Tracheal epithelial cell (primary cell): ENCODE measurements at places on chromosomes 5 and 9. TPM values are rescaled to one million over a fixed set of nuclear protein-coding genes. Genes with fewer than 3 reads are reported as not detected.

The RFX3 gene
- total RNA-seq: 1.2 and 2.1 TPM in 2 replicates

The NMUR2 gene
- total RNA-seq: not detected in 2 replicates

The GPR151 gene
- total RNA-seq: not detected in 2 replicates

The DTWD2 gene
- total RNA-seq: 7.5 and 9.0 TPM in 2 replicates

The SPINK7 gene
- 2.9 and 4.3 TPM in 2 replicates for total RNA-seq

The CCNO gene
- 1.2 and 7.2 TPM in 2 replicates for total RNA-seq

The THBS4 gene
- total RNA-seq: 0.24 and 1.3 TPM in 2 replicates

The KIF4B gene
- total RNA-seq: not detected in 2 replicates

The WHRN gene
- total RNA-seq: 0.96 and 1.5 TPM in 2 replicates

The BNC2 gene
- total RNA-seq: under 0.01 and 1.4 TPM in 2 replicates

The WWC1 gene
- total RNA-seq: 20.7 and 69.4 TPM in 2 replicates

The SEC24A gene
- total RNA-seq: 11.1 and 16.4 TPM in 2 replicates

The SLC36A2 gene
- total RNA-seq: not detected in 2 replicates

The ADAMTSL2 gene
- under 0.01 TPM in 1 of 2 replicates, not detected in the other for total RNA-seq

The MARCHF11 gene
- not detected in 2 replicates for total RNA-seq

The GRIA1 gene
- not detected in 2 replicates for total RNA-seq

The ENTPD2 gene
- 0.21 and 1.7 TPM in 2 replicates for total RNA-seq

The MTX3 gene
- 12.3 and 23.0 TPM in 2 replicates for total RNA-seq

The CCDC183 gene
- 0.43 TPM in 1 of 2 replicates, not detected in the other for total RNA-seq

The FAM200C gene
- 2.6 and 3.1 TPM in 2 replicates for total RNA-seq

The DOCK2 gene
- 11.1 TPM in 1 of 2 replicates, not detected in the other for total RNA-seq

The FOXI1 gene
- not detected in 2 replicates for total RNA-seq

The N4BP3 gene
- 3.8 and 4.8 TPM in 2 replicates for total RNA-seq

The FAM78A gene
- 0.72 TPM in 1 of 2 replicates, not detected in the other for total RNA-seq

The PRRC1 gene
- total RNA-seq: 40.1 and 46.7 TPM in 2 replicates

The HACD4 gene
- total RNA-seq: 2.3 and 5.3 TPM in 2 replicates

The MED27 gene
- total RNA-seq: 7.5 and 11.3 TPM in 2 replicates

The SPINK4 gene
- not detected in 2 replicates for total RNA-seq

The ZFP62 gene
- 15.6 and 20.2 TPM in 2 replicates for total RNA-seq

The MPDZ gene
- 6.4 and 13.7 TPM in 2 replicates for total RNA-seq

The FOXD4L6 gene
- not detected in 2 replicates for total RNA-seq

The CD274 gene
- 2.8 and 15.2 TPM in 2 replicates for total RNA-seq

The TMEFF1 gene
- total RNA-seq: 0.21 and 1.7 TPM in 2 replicates

The CARTPT gene
- total RNA-seq: not detected in 2 replicates

The TRPM6 gene
- under 0.01 TPM in 1 of 2 replicates, not detected in the other for total RNA-seq

The HK3 gene
- not detected in 2 replicates for total RNA-seq

The ANKRD33B gene
- total RNA-seq: 0.43 and 2.4 TPM in 2 replicates

The CDH6 gene
- total RNA-seq: 2.3 and 38.6 TPM in 2 replicates

The CHD1 gene
- 47.0 and 58.8 TPM in 2 replicates for total RNA-seq

The PTPN3 gene
- 11.8 and 16.2 TPM in 2 replicates for total RNA-seq

The CSF1R gene
- under 0.01 TPM in 1 of 2 replicates, not detected in the other for total RNA-seq

The ZBED3 gene
- total RNA-seq: 1.4 and 3.2 TPM in 2 replicates

The GTF3C4 gene
- 10.1 and 10.9 TPM in 2 replicates for total RNA-seq

The IRX2 gene
- 22.2 and 22.6 TPM in 2 replicates for total RNA-seq

The NEUROG1 gene
- not detected in 2 replicates for total RNA-seq

The PCDHB2 gene
- 0.43 and 1.4 TPM in 2 replicates for total RNA-seq
